ENCODE measurements at places on chromosomes 5 and 9. TPM values are rescaled to one million over a fixed set of nuclear protein-coding genes. Genes with fewer than 3 reads are reported as not detected.

Gene ADCY2
- total RNA-seq, result not detected

Gene TMC1
- total RNA-seq, result not detected

DNA sequence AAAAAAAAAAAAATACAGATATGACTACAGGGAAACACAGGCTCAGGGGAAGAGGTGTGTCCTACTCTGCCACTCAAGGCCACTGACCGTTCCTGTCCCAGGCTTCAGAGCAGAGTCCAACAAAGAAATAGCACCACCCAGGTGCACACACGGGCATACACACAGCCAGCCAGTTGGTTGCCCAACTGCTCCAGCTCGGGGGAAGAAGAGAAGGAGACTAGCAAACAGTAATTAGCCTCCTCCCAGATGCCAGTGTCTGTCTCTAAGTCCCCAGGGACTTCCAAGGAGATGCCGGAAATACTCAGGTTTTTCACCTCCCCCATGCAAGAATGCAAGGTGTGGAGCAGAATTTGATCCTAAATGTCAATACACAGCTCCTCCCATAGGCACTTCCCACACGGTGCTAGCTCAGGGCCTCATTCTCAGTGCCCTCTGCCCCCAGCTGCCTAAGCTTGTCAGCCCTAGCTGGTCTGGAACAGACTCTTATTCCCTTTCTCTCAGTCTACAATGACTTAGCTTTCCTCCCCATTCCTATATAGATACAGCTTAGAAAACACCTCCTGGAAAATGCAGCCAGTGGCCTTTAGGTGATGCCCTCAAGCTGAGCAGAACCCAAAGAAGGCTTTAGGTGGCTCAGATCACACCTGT is 1.7 kb downstream of the MYORG start:
- no peak for DNase-seq
- H3K27ac ChIP-seq, result no peak overlapping the region
- H3K27me3 ChIP-seq, result no peaks in the 10 kb centered on the region
- peaks cover 25% of the 10 kb centered on the region for H3K4me1 ChIP-seq

DNA sequence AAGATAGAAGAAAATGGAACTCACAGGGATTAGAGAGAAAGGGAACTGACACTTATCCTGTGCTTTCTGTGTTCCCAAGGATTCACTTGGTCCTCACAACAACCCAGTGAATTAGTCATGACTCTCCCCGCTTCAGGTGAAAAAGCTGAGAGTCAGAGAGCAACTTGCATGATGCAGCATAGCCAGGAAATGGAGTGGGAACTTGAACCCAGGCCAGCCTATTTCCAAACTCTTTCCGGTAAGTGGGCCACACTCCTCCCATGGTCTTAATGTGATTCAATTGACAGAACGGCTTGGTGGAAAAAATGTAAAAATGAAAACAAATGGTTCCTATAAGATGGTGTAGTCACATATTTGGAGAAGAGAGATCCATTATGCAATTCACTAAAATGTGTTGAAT is 45.9 kb upstream of the CEMIP2 start:
- H3K4me1 ChIP-seq, result peaks cover 10% of the 10 kb centered on the region
- H3K27ac ChIP-seq, result peak overlapping the region; percentile 57
- H3K4me3 ChIP-seq, result no peak overlapping the region
- no peak for DNase-seq
- no peaks in the 10 kb centered on the region for H3K27me3 ChIP-seq

DNA sequence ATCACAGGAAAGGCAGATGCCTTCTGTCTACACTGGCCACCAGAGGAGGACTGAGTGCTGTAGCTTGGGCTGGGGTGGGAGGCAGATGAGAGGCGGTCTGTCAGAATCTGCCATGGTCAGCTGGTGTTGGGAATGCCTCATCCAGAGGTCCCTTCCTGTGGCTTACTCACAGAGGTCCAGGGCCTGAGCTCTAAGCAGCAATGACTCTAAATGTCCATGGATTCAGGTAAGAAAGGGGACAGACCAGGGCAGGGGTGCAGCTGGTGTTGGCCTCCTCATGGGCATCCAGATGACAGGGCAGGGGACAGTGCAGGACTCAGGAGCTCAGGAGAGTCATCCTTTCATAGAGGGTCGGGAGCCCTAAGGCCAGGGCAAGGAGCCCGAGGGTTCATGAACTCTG is 165.0 kb downstream of the ICE1 start:
- H3K4me1 ChIP-seq, result no peaks in the 10 kb centered on the region
- no peaks in the 10 kb centered on the region for H3K36me3 ChIP-seq
- H3K4me3 ChIP-seq, result no peak overlapping the region
